Mesenteric fat pad (tissue), 1 donor: ENCODE measurements at places on chromosomes 12 and 14.

DNA sequence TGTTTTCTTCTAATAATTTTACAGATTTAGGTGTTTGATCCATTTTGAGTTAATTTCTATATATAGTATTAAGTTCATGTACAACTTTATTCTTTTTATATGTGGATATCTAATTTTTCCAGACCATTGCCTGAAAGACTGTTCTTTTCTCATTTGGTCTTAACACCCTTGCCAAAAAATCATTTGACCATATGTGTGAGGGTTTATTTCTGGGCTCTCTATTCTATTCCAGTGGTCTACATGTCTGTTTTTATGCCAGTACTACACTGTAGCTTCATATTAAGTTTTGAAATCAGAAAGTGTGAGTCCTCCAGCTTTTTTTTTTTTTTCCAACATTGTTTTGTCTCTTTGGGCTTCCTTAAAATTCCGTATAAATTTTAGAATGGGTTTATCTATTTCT is 554.1 kb downstream of the KCNH5 start:
- no peak for DNase-seq

DNA sequence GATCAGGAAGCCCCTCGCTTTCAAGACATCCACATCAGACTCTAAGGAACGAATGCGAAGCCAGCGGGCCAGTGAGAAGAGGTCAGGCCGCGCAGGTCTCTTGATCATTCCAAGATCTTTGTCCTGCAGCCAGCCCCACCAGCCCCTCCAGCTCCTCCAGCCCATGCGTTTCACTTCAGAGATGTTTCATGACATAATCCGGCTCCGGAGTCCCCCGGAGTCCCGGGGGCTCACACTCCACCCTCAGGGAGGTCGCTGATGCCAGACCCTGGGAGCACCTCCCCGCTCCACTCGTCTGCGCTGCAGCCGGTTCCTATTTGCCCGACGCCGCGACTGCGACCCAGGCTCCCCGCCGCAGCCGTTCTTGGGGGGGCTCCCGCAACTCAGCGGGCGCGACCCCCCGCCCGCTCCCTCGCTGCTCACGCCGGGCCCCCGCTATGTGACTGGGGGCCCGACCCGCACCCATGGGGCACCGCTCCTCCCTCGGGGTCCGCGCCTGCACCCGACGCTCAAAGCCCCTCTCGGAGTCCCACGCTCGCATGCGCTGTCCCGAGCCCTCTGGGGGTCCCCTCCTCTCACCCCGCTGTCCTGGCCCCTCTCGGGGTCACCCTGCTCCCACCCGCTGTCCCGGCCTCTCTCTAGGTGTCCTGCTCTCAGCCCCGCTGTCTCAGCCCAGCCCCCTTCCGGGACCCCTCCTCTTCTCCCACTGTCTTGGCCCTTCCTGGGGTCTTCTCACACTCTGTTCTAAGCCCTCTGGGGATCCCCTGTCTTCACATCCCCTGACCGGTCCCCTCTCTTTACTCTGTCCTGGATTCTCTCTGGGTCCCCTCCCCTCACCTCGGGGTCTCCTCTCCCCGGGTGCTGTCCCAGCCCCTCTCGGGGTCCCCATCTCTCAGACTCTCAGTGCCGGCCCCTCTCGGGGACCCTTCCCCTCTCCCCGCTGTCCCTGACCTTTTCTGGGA is 1.1 kb downstream of the TAOK3 start:
- no peak for DNase-seq

DNA sequence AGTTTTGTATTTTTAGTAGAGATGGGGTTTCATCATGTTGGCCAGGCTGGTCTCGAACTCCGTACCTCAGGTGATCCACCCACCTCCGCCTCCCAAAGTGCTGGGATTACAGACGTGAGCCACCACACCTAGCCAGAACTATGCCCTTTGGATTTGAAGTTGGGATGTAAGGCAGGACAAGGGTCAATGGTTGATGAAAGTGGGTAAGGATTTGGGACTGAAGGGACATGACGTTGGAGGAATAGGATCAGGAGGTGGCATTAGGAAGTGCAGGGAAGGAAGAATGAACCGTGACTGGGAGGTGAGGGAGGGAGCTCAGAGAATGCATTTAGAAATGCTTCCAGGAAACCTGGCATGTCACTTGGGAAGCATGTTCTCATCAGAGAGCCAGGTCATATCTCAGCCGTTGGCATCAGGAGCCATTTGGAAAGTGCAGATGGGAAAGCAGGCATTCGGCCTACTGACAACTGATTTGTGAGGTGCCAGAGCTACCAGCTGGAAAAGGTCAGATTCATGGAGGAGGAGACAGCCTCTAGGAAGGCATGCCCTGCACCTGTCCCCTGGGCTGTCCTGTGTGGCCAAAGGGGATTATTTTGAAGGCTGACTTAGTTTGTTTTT is 2.2 kb downstream of the CRADD start:
- no peak for DNase-seq

DNA sequence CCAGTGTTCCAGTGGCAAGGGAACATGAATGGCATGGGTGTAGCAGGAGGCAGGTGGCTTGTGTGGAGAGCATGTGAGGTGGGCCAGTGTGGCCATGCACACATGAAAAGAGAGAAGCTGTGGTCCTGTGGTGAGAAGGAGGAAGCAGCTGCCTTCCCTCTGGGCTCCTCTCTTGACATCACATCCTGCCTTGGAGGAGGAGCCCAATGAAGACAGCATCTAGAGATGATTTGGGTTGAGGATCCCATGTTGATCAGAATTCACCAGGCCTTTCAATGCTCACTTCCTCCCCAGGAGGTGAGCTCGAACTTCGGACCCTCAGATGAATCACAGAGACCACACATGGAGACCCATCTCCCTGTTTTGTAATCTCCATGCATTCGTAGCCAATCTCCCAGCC is 82.6 kb downstream of the LRRC74A start:
- no peak for DNase-seq

GRCh38 chr12:12800406-12801180 is 12.6 kb upstream of the DDX47 start:
- no peak for DNase-seq

GRCh38 chr14:93171376-93171775 is 13.3 kb downstream of the MOAP1 start:
- no peak for DNase-seq

- DNase-seq = no peak
Measured at GRCh38 chr14:68519671-68520187, 273.1 kb downstream of the ZFP36L1 start.

DNA sequence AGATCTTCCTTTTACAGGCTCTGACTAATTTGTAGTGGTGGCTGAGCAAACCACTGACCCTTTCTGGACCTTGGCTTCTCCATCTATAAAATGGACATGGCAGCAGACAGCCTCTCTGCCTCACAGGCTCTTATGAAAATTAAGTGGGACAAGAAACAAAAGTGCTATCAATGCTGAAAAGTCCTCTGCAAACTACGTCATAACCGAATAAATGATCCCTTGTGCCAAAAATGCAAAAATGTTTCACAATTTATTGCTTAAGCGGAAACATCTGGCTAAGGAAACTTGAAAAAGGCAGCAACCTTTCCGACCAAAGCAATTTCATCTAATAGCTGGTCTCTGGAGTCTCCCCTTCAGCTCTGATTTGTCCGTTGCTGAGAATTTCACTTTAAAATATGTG is 108.5 kb upstream of the PLXNC1 start:
- DNase-seq = no peak

- no peak for DNase-seq
Measured at GRCh38 chr14:102601378-102601925, 9.0 kb downstream of the RCOR1 start.

GRCh38 chr14:44131861-44132260 is 375.2 kb downstream of the FSCB start:
- no peak for DNase-seq

- DNase-seq = no peak
Measured at GRCh38 chr12:125473501-125473900, 408.3 kb downstream of the AACS start.

DNA sequence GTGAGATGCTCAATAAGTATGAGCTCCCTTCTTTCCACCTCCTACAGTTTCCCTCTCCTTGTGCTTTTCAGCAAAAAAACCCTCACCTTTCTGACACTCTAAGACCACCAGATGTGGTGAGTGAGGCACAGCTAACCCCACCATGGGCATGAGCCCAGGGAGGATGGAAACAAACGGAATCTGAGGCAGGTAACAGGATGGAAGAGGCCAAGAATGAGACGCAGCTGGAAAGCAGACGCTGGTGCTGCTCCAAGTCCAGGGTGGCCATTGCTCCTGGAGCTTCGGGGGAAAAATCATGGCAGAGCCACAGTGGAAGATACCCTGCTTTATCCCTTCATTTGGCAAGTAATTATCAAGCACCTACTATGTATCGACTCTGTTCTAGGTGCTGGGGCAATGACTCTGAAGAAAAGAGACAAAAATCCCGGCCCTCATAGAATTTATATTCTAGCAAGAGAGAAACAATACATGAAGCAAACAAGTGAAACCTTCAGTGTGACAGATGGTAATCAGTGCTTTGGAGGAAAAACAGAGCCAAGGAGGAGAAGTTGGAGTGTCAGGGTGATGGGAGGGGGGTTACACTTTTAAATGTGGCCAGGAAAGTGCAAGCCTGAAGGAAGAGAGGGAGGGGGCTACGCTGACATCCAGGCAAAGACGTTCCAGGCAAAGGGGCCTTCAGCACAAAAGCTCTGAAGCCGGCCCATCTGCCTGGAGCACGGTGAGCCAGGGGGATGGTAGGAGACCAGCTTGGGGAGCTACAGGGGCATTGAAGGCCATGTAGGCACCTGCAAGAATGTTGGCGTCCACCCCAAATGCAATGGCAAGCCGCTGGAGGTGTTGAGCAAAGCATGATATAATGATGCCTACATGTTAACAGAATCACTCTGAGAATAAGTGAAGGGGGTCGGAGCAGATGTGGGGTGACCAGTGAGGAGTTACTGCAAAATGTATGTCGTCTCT is 154.2 kb downstream of the DPF3 start:
- peak; percentile 51 for DNase-seq

GRCh38 chr14:73467377-73467776 is 9.0 kb upstream of the NUMB start:
- DNase-seq = no peak

DNA sequence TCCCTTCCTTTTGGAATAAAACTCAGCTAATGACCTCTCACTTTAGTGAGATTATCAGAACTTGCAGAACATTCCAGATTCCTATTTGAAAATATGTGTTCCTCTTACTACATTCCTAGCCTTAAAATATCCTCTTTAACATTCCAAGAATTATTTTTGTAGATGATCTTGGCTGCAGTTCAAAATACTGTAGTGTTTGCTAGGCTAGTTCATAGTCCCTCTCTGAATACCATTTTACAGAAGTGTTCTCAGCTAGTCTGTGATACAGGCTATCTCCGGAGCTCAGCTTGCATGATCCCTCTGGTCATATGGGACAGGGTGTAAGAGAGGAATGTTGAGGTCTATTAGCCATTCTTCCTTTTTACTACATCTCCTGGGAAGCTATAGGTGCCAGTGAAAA is 17.6 kb upstream of the GPR33 start:
- no peak for DNase-seq

DNA sequence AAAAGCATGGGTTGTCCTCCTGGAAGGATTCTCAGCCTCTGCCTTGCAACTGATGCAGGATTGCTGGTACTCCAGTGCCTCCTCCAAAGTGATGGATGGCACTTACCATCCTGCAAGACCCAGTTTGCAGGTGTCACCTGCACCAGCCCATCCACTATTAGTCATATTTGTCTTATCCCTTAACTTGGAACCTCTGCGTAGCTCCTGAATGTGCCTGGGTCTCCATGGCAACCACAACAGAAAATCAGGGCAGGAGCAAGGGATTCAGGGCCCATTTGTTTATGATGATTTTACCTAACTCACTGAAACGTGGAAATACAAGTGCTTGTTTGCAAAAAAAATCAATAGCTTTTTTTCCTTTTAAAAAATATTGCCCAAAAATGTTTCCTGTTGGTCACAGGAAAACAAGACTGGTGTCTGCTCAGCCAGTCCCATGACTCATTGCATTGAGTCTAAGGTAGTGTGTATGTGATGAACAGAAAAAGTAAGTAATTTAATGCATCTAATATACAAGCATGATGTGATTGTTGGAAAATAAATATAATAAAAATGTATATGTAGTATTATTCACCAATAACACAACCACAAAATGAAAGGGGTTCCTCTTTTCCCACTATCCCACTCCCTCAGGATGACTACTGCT is 1196.3 kb upstream of the TMEM132C start:
- no peak for DNase-seq

DNA sequence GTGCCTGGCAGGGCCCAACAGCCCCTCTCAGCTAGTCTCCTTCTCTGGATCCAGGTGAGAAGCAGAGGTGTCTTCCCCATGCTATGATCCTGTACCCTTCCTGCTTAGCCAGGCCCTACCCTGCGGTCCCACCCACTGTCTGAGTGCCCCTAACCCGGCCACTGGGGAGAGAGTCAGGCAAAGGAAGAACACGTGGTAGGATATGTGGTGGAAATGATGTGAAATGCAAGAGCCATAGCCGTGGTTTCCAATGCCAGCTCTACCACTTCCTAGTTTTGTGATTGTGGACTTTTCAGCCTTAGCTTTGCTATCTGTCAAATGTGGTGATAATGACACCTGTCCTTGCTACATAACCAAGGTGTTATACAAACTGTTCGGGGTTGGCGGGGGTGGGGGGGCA is 15.8 kb downstream of the KRT2 start:
- DNase-seq = no peak

GRCh38 chr12:19530637-19531023 is 91.3 kb downstream of the AEBP2 start:
- no peak for DNase-seq

DNA sequence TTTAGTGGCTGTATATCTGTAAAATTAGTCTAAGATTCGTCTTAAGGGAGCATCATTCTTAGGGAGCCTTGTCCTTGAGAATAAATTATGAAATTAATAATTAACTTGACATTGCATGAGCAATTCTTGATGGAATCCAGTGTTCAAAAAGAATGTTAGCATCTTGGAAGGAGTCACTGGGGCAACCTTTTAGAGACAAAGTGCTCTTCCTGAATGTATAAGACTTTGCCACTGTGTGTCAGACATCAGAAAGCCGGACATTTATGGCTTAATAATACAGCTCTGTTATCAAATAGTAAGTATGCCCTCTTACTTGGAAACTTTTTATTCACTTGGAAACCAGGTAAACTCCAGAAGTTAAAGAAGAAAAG is 83.3 kb downstream of the CCER1 start:
- no peak for DNase-seq

GRCh38 chr14:50528000-50528399 is 4.4 kb downstream of the MAP4K5 start:
- DNase-seq = no peak

GRCh38 chr14:73873660-73874059 is 13.0 kb upstream of the ZNF410 start:
- DNase-seq = no peak

DNA sequence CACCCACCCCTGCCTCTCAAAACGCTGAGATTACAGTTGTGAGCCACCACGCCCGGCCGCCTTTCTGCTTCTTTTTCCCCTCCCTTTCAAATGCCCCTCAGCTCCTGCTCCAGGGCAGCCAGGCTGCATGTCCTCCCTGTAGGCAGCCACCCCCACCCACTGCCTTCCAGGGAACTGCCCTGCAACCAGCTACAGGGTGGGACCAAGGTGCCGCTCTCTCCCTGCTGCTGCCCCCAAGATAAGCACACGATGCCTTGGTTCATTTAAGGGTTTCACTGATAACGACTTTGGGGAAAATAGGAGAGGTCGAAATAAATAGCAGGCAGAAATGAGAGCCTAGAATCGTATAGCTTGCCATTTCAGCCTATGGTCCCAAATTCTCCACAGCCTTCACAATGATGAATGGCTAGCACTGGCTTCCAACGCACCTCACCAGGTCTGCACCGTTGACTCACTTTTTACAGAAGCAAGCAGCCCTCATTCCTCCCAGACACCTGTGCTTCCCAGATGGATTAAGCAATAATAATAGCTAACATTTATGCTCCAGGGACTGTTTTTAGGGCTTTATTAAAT is 40.7 kb downstream of the ATG14 start:
- DNase-seq = no peak

- DNase-seq = no peak
Measured at GRCh38 chr14:88841741-88842140, 17.3 kb downstream of the TTC8 start.
